ENCODE measurements at places on chromosomes 6 and 20.
A peak's percentile ranks its signal among the peaks of the same experiment; 100 is the strongest.

DNA sequence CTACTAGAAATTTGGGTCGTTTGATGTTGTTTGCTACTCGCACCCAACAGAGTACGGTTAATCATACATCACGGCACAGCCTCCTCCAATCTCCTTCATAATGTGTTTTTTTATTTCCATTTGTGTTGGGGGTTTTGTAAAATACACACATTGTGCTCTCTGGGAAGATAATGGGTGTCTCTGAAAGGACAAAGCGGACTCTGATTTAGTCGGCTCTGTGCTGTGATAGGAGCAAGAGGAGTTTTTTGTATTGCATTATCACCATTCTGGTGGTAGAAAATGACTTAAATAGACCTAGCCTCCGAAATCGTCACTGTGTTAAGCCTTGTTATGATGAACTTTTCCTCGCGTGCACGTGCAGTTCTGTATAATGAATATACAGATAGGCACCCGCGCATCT is 196.3 kb downstream of the CDH4 start:
- no peak for DNase-seq

DNA sequence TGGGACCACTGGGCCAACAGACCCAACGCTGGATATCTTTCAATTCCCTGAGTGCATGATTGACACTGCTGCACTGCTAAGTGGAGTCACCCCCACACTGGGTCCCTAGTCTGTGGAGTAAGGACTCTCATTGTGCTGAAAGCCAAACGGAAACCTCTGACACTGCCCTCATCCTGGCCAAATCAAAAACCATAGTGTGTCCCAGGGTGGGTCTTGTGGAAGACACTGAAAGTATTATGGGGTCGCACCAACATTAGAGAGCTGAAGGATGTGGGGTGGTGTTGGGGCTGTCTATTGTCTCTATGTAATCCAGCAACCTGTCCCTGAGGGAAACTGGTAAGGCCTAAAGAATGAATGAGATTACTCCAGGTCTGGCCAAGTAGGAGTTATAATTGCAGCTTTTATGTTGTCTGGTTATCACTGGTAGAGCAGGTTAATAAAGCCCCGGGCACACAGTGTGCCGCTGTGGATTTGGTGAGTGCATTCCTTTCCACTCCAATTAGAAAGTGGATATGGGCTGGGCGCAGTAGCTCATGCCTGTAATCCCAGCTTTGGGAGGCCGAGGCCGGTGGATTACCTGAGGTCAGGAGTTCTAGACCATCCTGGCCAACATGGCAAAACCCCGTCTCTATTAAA is 57.9 kb downstream of the HLA-A start:
- no peak for DNase-seq

- no peak for DNase-seq
Measured at GRCh38 chr20:14355791-14356190, 18.4 kb upstream of the FLRT3 start.

- no peak for DNase-seq
Measured at GRCh38 chr6:113968472-113968871, 2.5 kb downstream of the HDAC2 start.

DNA sequence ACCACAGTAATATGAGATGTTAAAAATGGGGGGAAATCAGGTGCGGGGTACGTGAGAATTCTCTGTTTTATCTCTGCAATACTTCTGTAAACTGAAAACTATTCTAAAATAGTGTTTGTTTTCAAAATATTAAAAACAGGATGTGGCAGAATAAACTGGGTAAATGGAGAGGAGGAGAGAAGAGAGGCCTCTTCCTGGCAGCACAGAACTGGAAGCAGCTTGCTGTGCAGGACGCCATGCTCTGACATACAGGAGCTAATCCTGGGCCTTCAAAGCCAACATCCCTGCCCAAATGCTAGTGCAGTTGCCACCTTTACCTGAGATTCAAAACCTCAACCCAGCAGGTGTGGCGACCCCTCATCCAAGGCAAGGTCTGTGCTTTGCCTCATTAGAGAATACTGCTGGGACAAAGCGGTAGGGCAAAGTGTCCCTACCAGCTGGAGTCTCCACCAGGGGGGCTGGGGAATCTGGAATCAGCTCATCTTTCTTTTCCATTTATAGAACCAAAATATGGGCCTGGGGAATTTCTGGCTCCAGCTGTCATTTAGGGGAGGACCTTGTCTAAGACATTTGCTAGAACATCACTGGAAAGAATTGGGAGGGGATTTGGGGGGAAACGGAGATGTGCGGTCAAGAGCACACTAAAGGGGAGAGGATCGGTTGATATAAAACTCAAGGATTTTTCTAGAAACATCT is 67.3 kb downstream of the SCML4 start:
- no peak for DNase-seq

DNA sequence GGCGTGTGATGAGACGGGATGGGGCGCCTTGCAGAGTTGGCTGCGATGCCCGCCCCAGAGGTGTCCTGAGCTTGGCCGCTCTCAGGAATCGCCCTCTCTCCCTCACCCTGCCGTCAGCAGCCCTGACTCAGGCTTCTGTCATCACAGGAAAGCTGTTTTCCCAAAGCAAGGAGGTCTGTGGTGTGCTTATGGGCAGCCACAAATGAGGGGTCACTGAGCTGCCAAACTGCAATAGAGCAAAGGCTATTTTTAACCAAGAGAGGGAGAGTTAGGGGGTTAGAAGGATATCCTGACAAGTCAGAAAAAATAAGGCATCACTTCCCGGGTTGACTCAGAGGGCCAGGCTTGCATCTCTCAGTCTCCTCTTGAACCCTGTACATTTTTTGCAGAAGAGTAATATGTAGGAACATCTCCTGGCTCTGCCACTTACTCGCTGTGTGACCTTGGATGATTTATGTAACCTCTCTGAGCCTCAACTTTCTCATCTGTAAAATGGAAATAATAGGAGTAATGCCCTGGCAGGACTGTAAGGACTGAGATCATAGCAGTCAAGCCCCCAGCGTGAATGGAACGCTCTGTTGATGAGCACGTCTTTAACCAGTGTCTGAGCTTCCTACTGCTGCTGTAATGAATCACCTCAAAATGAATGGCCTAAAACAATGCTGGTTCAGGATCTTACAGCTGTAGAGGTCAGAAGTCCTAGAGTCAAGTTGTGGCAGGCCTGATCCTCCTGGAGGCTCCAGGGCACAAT is 181.9 kb downstream of the NFATC2 start:
- DNase-seq = no peak

DNA sequence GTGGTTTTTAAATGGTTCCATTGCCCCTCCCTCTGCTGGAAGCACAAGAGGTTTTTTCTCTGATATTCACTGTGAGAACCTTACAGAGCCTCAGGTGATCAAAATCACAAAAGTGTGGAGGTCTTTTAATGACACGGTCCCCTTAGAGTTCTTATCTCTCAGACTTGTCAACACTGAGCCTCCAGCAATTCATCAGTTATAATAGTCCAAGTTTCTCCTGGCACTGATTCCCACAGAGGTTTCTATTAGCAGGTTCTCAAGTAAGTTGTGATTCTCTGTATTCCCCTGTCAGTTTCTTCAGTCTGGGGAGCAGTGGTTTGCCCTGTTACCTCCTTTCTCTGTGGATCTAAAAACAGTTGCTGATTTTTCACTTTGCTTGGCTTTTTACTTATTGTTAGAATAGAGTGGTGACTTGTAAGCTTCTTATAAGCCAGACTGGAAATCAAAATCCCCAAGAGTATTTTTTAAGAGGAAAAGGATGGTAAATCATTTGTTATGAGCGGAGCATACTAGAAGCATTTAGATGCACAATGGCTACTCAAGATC is 157.4 kb upstream of the BMP5 start:
- DNase-seq = no peak

- DNase-seq = peak; percentile 33
Measured at GRCh38 chr6:56649053-56649769, 6.5 kb upstream of the DST start.

DNA sequence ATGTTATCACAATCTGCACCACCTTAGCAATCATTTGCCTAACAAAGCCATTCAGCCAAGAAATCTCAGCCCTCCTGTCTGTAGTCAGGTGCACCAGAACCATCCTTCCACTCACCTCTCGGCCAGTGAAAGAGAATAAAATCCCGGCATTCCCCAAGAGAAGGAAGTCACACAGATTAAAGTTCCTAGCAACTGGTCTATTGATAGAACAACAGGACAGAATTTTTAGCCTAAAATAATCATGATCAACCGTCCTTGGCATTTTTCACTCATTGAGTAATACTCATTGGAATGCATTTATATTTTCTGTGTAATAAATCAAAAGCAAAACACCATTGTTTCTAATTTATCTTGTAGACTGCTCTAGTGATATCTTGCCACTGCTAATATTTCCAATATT is 85.7 kb upstream of the CDH4 start:
- DNase-seq = no peak

GRCh38 chr6:125806813-125807212 is 16.1 kb downstream of the NCOA7 start:
- DNase-seq = no peak
